Bone marrow (tissue), 2 donors: ENCODE measurements at places on chromosomes 1 and 21.

DNA sequence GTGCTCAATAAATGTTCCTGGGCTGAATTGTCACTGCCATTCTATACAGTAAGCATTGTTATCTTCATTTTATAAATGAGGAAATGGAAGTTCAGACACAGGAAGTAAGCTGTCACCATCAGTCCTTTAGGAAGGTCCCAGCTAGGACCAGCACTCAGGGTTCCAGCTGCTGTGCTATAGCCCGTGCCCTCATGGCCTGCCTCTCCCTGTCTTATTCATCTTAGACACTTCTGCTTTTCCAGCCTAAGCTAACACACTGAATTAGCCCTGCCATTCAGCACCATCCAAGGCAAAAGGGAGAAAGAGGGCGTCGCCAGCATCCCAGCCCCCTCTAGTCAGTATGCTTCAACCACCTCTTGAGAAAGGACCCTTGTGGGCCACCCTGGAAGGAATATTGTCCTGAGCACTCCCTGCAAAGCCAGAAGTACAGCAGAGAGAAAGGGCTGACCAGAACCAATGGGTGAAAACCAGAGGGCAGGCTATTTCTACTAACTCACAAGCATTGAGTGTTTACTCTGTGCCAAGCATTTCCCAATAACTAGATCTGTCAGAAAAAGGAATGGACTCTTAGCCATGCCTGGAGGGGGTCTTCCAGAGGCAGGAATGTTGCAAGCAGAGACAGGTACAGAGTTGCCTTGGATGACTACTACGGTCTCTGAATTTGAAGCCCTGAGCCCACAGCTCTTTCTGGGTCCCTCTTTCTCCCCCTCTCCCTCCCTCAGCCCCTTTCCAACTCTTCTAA, 77.9 kb upstream of the NFIA start:
- no peak for DNase-seq

- no peak for DNase-seq
These were observed 9.2 kb downstream of the SRSF4 start for GRCh38 chr1:29172415-29172939.

DNA sequence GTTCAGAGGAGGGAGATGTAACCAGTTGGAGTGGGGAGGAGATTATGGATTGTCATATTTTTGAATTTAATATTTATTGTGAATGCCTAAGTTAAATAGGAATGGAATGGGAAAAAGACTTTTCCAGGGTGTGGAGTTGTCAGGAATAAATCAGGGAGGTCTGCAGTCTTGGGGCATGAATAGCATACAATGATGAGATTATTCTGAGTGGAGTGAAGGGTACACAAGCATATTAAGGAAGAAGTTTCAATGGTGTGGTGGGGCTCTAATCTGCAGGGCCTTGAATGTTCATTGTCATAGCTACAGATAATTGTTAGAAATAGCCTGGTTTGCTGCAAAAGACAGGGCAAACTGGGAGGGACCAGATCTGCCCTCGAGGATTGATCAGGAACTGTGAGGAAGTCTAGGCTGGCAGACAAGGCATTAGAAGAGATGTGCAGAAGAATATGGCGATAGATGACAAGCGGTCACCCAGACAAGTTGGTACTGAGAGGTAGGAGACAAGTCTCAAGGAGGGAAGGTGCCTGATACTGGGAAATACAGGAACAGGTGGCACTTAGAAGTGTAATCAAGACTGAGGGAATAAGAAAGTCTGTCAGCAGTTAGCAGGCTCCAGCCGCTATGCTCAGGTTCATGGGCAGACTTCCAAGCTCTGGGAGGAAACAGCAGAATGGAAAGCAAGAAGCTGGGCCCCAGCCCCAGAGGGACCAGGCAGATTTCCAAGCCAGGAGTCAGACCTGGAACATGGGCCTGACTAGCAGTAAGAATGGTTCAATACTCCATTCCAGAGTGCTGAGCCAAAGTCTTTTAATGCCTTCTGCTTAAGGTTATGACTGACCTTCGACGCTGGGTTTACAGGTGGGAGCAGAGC, 20.9 kb upstream of the RGL1 start:
- DNase-seq: no peak

- DNase-seq: no peak
These were observed 307.2 kb upstream of the LYPLAL1 start for GRCh38 chr1:218866507-218866906.

DNA sequence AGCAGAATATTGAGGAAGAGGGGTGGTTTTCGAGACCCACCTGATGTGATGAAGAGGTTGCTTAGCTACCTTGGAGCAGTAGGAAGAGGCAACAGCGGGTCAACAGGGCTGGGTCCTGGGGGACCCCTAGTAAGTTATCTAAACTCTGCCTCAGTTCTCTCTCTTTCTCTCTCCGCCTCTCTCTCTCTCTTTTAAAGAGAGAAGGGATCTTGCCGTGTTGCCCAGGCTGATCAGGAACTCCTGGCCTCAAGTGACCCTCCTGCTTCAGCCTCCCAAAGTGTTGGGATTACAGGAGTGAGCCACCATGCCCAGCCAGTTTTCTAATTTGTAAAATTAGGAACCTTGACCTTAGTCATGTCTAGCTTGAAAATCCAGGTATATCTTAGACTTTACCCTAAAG, 77.9 kb downstream of the C1orf21 start:
- DNase-seq: no peak

DNA sequence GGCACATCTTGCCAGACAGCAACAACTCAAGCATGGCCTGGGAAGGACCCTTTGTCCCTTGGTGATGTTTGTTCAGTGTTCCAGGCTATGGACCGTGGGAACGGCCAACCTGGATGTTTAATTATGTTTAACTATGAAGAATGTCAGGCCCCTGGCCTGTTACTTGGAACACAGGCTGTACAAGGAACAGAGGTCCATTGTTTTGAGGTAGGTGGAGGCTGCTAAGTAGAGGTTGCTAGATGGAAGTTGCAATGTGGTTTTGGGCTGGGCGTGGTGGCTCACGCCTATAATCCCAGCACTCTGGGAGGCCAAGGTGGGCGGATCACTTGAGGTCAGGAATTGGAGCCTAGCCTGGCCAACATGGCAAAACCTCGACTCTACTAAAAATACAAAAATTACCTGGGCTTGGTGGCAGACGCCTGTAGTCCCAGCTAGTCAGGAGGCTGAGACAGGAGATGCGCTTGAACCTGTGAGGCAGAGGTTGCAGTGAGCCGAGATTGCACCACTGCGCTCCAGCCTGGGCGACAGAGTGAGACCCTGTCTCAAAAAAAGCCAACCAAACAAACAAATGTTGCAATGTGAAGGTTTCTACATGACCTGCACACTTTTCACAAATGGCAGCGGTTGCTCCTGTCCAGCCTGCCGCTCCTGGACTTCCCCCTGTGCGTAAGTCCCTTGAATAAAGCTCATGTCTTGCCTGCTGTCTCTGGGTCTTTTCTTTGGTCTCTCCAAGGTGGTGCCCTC, 2.5 kb upstream of the LEFTY1 start:
- DNase-seq: no peak

- no peak for DNase-seq
These were observed 806.7 kb upstream of the PRMT6 start for GRCh38 chr1:106249810-106250209.

GRCh38 chr1:169044296-169044695, 62.2 kb upstream of the ATP1B1 start:
- no peak for DNase-seq

DNA sequence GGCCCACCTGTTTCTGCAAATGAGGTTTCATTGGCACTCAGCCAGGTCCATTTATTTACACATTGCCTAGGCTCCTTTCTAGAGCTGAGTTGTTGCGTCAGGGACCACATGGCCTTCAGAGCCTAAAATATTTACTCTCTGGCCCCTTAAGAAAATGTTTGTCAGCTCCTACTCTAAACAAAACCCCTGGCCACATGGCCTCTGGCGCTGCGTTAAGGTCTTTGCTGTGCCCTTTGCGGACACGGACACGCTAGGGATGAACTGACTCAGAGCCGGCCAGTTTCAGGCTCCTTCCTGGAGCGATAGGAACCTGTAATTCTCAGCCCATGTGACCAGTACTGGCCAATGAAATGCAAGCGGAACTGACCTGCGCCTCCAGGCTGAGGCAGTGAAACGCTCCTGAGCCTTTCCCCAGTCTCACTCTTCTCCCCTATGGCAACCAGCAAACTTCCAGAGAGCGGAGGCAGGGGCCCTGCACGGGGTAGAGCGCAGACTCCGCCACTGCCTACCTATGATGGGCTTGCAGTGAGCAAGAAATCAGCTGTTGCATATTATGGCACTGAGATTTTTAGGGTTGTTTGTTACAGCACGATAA, 160.3 kb downstream of the ETS2 start:
- no peak for DNase-seq
